ENCODE measurements at places on chromosomes 1 and 21. TPM values are rescaled to one million over a fixed set of nuclear protein-coding genes. Genes with fewer than 3 reads are reported as not detected.

GRCh38 chr1:87243573-87243972 lies 85.1 kb upstream of the LMO4 start:
- H3K4me3 ChIP-seq: no peak overlapping the region
- H3K27ac ChIP-seq: no peak overlapping the region
- no peaks in the 10 kb centered on the region for H3K36me3 ChIP-seq
- H3K4me1 ChIP-seq: no peaks in the 10 kb centered on the region

- peaks cover 10% of the 10 kb centered on the region for H3K36me3 ChIP-seq
- peaks cover 83% of the 10 kb centered on the region for H3K4me1 ChIP-seq
- peak; percentile 47 for DNase-seq
- peak overlapping the region; percentile 75 for H3K27ac ChIP-seq
- H3K27me3 ChIP-seq: no peaks in the 10 kb centered on the region
Measured at GRCh38 chr1:19435851-19436455, 49.4 kb downstream of the CAPZB start.

GRCh38 chr1:219755234-219755633 lies 142.3 kb upstream of the ZC3H11B start:
- H3K27ac ChIP-seq: no peak overlapping the region
- H3K4me3 ChIP-seq: no peak overlapping the region
- no peak for DNase-seq
- H3K36me3 ChIP-seq: no peaks in the 10 kb centered on the region
- peaks cover 2% of the 10 kb centered on the region for H3K27me3 ChIP-seq

DNA sequence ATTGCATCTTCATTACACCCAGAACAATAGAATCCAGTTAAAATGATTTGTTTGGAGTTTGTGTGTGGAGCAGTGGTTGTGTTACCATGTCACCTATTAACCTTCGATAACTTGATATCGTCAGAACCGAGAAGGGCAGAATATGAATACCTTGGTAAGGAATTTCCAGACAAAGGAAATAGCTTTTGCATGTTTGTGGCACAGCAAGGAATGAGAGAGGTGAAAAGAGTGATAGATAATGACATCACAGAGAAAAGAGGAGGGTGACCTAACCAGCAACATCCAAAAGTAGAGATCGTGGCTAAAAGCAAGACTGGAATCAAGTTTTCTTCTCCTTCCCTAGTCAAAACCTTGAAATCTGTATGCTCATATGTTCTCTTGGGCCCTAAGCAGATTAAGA lies 244.6 kb upstream of the NEGR1 start:
- H3K4me1 ChIP-seq: no peaks in the 10 kb centered on the region
- no peaks in the 10 kb centered on the region for H3K36me3 ChIP-seq
- H3K27me3 ChIP-seq: no peaks in the 10 kb centered on the region
- H3K27ac ChIP-seq: no peak overlapping the region
- no peak for DNase-seq

GRCh38 chr1:118264343-118264742 lies 79.3 kb upstream of the SPAG17 start:
- DNase-seq: no peak
- no peaks in the 10 kb centered on the region for H3K4me1 ChIP-seq
- no peak overlapping the region for H3K4me3 ChIP-seq
- H3K27ac ChIP-seq: no peak overlapping the region

GRCh38 chr1:27967106-27967883 lies 7.5 kb downstream of the XKR8 start:
- H3K4me3 ChIP-seq: no peak overlapping the region
- DNase-seq: no peak
- H3K4me1 ChIP-seq: peaks cover 27% of the 10 kb centered on the region

- H3K36me3 ChIP-seq: peaks cover 2% of the 10 kb centered on the region
- H3K4me3 ChIP-seq: no peak overlapping the region
- H3K27me3 ChIP-seq: peaks cover 3% of the 10 kb centered on the region
- DNase-seq: no peak
- peaks cover 27% of the 10 kb centered on the region for H3K4me1 ChIP-seq
- no peak overlapping the region for H3K27ac ChIP-seq
Measured at GRCh38 chr1:192529031-192529755, 46.4 kb upstream of the RGS1 start.

GRCh38 chr1:76262601-76263000 lies 188.1 kb downstream of the ST6GALNAC3 start:
- peaks cover 35% of the 10 kb centered on the region for H3K4me1 ChIP-seq
- no peak overlapping the region for H3K4me3 ChIP-seq
- H3K27me3 ChIP-seq: no peaks in the 10 kb centered on the region
- no peaks in the 10 kb centered on the region for H3K36me3 ChIP-seq
- no peak overlapping the region for H3K27ac ChIP-seq

- no peaks in the 10 kb centered on the region for H3K36me3 ChIP-seq
- DNase-seq: no peak
- H3K4me3 ChIP-seq: no peak overlapping the region
Measured at GRCh38 chr1:224884361-224884801, 45.1 kb upstream of the DNAH14 start.

DNA sequence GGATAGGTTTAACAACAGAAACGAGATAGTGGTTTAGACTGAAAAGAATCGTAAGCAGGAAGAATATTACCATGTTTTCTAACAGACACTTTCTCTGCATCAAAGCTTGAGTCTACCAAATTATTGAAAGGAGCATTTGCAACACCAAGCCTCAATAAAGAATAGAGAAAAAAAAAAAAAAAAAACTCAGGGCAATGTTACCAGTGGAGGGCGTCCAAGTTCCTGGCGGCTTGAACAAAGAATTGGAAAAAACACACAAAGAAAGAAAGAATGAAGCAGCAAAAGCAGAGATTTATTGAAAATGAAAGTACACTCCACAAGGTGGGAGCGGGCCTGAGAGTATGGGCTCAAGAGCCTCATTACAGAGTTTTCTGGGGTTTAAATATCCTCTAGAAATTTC lies 686.5 kb upstream of the ADGRL2 start:
- H3K4me1 ChIP-seq: no peaks in the 10 kb centered on the region
- no peak overlapping the region for H3K27ac ChIP-seq
- H3K27me3 ChIP-seq: no peaks in the 10 kb centered on the region
- no peak for DNase-seq
- no peak overlapping the region for H3K4me3 ChIP-seq

- H3K36me3 ChIP-seq: no peaks in the 10 kb centered on the region
- no peak overlapping the region for H3K27ac ChIP-seq
- no peak for DNase-seq
- peaks cover 6% of the 10 kb centered on the region for H3K27me3 ChIP-seq
Measured at GRCh38 chr1:59278780-59279354, 18.0 kb upstream of the FGGY start.

- peaks cover 3% of the 10 kb centered on the region for H3K36me3 ChIP-seq
- no peak overlapping the region for H3K27ac ChIP-seq
- no peak for DNase-seq
- no peak overlapping the region for H3K4me3 ChIP-seq
Measured at GRCh38 chr1:69568421-69569174, 876 bp downstream of the LRRC7 start.

- no peak overlapping the region for H3K4me3 ChIP-seq
- H3K4me1 ChIP-seq: peaks cover 17% of the 10 kb centered on the region
- no peaks in the 10 kb centered on the region for H3K27me3 ChIP-seq
- no peak overlapping the region for H3K27ac ChIP-seq
- no peaks in the 10 kb centered on the region for H3K36me3 ChIP-seq
Measured at GRCh38 chr1:200550367-200550766, 70.2 kb downstream of the KIF14 start.

GRCh38 chr1:54874079-54874830 lies 12.7 kb downstream of the DHCR24 start:
- H3K4me3 ChIP-seq: no peak overlapping the region
- H3K27ac ChIP-seq: no peak overlapping the region
- no peak for DNase-seq
- peaks cover 3% of the 10 kb centered on the region for H3K4me1 ChIP-seq

DNA sequence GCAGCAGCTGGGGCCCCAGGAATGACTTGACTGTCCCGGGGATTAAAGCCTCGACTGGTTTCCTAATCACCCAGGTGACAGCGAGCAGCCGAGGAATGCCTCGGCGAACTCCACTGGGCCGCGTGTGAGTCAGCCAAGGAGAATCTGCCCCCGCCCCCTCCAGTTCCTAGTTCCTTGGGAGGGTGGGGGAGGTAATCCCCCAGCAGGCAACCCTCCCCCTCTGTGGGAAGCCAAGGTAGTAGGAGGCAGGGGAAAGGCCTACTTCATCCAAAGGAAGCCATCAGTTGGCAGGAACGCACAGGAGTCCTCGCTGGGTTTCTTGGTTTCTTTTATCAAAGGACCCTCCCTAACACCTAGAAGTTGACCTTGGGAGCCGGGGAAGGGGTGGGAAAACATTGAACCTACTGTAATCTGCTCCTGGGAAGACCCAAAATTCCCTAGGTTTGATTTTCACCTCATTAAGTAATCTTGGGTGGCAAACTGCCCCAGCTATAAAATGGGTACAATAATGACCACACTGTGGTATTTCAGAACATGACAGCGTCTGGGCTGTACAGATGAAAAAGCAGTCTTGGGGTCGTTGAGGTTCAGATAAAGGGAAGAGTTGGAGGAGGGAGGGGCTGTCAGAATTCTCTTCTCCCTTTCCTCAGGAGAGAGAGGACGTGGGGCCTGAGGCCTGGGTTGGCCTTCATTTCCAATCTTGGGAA lies 1.4 kb downstream of the TENT5B start:
- no peak overlapping the region for H3K4me3 ChIP-seq
- peaks cover 11% of the 10 kb centered on the region for H3K4me1 ChIP-seq
- H3K27me3 ChIP-seq: peaks cover 23% of the 10 kb centered on the region
- no peak for DNase-seq

DNA sequence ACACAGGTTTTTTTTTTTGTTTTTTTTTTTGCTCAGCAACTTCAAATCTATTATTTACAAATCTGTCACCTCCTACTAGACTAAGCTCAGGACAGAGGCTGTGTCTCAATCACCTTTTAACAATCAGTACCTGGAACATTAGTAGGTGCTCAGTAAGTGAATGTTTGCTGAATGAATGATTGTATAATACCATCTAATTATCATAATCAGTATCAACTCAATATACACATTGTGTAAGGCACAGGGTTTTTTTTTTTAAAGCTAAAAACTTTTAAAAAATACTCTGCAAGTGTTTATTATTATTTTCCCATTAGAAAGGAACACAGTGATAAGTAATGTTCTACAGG lies 9.2 kb downstream of the ERRFI1 start:
- peaks cover 2% of the 10 kb centered on the region for H3K4me1 ChIP-seq
- DNase-seq: no peak
- no peak overlapping the region for H3K4me3 ChIP-seq
- peaks cover 17% of the 10 kb centered on the region for H3K27me3 ChIP-seq
- no peaks in the 10 kb centered on the region for H3K36me3 ChIP-seq

- no peaks in the 10 kb centered on the region for H3K36me3 ChIP-seq
- H3K4me3 ChIP-seq: no peak overlapping the region
- peak overlapping the region; percentile 40 for H3K27ac ChIP-seq
- peaks cover 36% of the 10 kb centered on the region for H3K4me1 ChIP-seq
Measured at GRCh38 chr1:17201201-17202021, 3.5 kb upstream of the PADI1 start.

DNA sequence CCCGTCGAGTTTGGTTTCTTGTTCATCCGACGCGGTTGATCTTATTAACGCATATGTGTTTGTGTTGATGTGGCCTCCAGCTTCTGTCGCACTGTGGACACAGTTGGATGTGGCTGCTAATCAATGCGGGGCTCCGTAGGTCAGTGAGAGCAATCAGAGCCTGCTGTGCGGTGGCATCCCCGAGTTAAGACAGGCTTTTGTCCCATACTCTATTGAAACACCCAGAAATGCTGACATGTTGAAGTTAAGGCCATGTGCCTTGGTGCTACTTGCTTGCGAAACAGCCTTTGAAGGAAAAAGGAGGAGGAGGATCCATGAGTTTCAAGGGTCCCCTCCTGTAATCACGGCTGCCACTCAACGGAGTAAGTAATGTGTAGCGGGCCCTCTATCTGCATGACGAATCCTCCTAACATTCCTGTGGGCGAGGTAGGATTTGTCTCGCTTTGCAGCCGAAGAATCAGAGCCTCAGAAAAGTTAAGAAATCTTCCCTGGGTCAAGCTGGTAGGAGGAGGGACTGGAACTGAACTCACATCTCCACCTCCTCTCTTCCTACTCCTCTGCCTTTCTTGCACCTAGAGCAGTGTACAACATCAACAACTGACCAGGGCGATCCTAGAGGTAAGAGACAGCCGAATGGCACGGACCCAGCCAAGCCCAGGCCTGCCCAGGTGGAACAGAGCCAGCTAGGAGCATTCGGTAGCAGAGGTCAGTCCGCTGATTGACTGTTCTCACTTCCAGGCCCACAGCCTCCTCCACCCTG lies 19.5 kb downstream of the PDE9A start:
- H3K4me1 ChIP-seq: peaks cover 2% of the 10 kb centered on the region
- H3K36me3 ChIP-seq: no peaks in the 10 kb centered on the region
- no peaks in the 10 kb centered on the region for H3K27me3 ChIP-seq
- H3K4me3 ChIP-seq: no peak overlapping the region

GRCh38 chr1:162141281-162142054 lies 72.0 kb downstream of the NOS1AP start:
- H3K4me1 ChIP-seq: no peaks in the 10 kb centered on the region
- peaks cover 26% of the 10 kb centered on the region for H3K27me3 ChIP-seq
- no peak overlapping the region for H3K4me3 ChIP-seq
- no peak overlapping the region for H3K27ac ChIP-seq

DNA sequence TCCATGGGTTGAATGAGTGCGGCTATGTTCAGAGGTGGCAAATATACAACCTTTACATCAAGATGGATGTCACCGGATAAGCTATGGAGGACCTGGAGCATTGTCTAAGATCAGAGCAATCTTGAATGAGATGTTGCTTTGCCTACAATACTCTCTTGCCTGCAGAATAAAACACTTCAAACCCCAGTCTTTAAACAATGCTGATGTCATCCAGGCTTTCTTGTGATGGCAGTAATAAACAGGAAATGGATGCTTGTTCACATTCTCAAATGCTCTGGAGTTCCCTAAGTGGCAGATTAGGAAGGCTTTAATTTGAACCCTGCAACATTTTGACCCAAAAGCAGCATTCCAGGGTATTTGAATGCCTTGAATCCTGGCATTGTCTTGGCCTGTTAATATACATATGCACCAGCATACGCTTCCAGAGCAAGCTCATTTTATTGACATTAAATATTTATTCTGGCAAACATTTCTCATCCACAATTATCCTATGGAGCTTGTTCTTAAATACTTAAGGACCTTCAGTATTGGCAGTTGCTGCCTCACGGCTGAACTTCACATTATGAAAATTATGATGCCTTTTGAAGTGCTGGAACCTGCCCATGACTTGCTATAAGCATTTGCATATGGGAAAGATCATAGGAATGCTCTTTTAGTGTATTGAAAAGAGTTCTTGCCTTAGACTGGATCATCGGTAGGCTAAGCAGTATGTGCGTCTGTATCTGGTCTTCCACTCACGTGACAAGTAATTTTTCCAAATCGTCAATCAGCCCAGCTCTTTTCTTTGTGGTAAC lies 422.7 kb downstream of the SIPA1L2 start:
- H3K27me3 ChIP-seq: peaks cover 2% of the 10 kb centered on the region
- no peak for DNase-seq
- H3K4me3 ChIP-seq: no peak overlapping the region
- no peak overlapping the region for H3K27ac ChIP-seq
- H3K36me3 ChIP-seq: peaks cover 2% of the 10 kb centered on the region

The LYPLAL1 gene
- total RNA-seq: 24.0 TPM

The DIRAS3 gene
- total RNA-seq: not detected

The SPRR4 gene
- total RNA-seq: not detected

The LCE2C gene
- total RNA-seq: not detected

The DENND2C gene
- 0.93 TPM for total RNA-seq

The FAM131C gene
- total RNA-seq: 0.33 TPM

The PTPN14 gene
- 1.0 TPM for total RNA-seq

The DHX9 gene
- total RNA-seq: 212 TPM

The GTF2B gene
- 34.2 TPM for total RNA-seq

The INTS11 gene
- 107 TPM for total RNA-seq
